ENCODE measurements at places on chromosomes 5 and 9.
A peak's percentile ranks its signal among the peaks of the same experiment; 100 is the strongest.

DNA sequence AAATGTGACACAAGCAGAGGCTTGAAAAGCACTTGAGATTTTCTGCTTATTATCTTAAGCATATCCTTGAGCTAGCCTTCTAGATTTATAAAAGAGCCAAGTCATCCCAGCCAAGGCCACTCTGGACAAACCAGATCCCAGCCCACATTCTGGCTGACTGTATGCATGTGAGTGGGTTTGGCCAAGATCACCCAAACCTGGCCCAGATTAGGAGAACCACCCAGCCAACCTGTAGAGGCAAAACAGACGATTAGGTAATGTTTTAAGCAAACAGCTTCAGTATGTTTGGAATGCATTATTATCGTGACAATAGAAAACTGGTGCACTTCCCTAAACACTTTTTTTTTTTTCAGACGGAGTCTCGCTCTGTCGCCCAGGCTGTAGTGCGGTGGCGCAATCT, 151.9 kb downstream of the SPATA31D1 start:
- DNase-seq: peak; percentile 6

DNA sequence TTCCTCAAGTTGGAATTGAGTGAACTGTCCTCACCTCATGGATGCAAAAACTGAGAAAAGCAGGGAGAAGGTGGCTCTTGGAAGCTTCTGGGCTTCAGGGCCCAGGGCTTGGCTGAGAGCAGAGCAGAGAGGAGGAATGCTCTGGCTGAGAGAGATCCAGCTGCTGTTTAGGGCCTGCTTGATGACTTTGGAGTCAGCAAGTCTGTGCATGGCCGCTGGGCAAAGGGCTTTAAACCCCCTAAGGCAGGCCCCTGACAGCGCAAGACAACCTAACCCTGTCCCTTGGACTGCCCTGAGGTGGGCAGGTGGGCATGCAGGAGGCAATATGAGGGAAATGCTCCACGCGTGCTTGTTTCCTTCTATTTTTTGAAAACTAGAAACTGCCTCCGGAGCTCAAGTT, 8.6 kb downstream of the STC2 start:
- no peak for DNase-seq

DNA sequence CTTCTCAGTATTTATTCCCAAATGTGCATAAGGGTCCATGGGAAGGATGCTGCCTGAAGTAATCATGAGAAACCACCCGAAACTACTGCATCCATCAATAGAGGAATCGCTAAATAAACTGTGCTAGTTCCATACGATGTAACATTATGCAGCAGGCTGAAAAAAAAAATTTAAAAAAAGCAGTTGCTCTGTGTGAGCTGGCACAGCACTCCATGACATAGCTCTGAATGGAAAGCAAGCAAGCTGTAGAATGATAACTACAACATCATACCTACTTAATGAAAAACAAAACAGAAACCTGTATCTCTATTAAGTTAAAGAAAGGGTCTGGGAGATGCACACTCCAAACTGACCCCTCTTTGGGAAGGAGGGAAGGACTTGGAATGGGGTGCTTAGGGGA, 49.3 kb downstream of the SHB start:
- DNase-seq: no peak

- DNase-seq: no peak
Observed at GRCh38 chr5:139644001-139644456, 4.1 kb upstream of the CXXC5 start.

- DNase-seq: no peak
Observed at GRCh38 chr5:99109894-99110293, 181.1 kb upstream of the CHD1 start.

GRCh38 chr5:146072595-146072994, 32.8 kb downstream of the PLAC8L1 start:
- DNase-seq: peak; percentile 15

DNA sequence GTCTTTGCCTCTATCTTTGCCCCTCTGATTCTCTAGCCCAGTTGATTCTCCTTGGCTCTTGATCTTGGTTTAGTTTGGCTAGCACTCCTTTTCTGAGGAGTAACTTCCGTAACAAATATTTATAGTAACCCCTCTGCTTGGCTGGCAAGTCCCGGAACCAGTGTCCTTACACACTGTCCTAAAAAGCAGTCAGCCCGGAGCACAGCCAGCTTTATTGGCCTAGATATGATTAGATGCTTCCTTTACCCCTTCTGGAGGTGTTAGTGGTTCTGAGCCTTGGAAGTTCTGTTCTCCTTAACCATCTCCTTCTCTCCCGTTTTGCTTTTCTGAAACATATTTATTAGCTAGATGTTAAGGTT, 17.0 kb upstream of the MSMP start:
- DNase-seq: no peak

DNA sequence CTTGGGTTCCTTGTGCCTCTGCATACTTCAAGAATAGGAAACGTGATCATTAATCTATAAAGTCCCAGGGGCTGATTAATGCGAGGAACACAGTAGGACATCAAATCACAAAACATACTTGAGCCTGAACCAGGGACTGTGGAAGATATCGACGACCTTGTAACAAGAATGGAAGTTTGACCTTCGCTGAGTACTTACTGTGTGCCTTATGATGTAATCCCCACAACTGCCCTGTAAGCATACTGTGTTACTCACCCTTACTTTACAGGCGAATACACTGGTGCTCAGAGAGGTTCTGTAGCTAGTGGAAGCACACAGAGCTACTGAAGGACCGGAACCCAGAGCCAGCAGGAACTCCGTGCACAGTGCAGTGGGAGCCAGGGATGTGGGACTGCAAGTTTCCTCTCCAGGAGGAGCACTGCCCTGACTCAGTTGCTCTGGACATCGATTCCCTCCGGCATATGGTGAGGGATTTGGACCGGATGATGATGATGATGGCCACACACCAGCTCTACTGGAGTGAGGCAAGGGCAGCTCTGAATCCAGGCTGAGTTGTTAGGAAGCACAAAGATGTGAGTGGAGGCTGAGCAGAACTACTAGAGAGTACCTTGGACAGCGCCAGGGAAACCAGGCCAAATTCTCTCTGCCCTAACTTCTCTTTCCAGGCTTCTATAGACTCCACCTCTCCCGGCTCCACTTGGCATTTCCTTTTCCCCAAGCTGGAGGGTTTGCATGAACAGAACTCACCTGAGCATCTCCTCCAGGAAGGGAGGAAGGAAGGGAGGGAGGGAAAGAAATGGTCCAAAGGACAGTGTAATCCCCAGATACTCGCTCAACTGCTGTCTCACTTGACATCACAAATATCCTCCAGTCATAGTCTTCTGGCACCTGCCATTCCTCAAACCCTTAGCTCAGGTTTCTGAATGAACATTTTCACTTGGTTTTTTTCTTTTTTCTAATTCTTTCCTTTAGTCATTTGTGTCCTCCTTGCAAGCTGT, 1.5 kb upstream of the GABBR2 start:
- DNase-seq: peak; percentile 62

- no peak for DNase-seq
Observed at GRCh38 chr9:136249877-136250559, 4.4 kb upstream of the QSOX2 start.

DNA sequence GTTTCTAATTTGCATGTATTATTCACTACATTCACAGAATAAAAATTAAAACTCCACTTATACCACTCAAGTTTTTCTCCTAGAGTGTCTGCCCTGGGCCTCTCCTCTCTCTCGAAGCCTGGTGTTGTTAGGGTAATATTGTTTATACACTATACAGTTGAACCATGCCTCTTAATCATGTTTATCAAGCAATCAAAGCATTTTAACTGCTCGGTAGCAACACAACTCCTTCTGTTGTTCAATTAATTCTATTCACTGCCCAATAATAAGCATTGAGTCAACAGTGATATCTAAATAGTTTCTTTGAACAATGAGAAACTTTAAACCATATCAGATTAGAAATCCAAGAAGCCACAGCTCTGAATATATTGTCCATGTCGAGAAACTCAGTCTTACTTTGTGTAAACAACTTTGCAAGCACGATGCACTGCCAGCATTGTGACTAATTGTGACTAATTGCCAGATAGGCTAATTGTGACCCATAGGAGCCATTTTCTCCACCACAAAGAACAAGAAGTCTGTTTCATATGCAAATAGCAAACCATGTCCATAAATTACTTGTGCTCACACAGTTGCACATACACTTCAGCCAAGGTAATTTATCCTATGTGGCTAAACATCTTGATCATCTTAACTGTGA, at the start of gene DNAH5:
DNAH5 (minus strand) TSS at position 129 of the 640 bp plus-strand sequence. CDS start 250 bp downstream, outside the sequence.
- DNase-seq: no peak

DNA sequence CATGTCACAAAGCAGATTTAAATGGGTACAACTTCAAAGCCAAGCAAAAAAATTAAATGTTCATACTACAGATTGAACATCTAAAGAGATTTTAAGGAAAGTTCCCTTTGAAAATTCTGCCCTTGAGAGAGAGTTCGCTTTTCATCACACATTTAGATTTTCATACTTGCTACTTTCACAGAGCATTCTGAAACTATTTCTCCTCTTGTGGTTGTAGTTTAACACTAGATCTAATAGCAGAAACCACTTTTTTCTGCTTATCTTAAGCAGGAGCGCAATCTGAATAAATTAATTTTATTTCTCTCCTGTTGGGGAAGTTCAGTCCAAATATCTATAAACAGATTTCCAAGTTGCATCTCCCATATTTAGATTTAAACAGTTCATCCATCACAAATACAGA, 173.3 kb upstream of the RASA1 start:
- no peak for DNase-seq

- no peak for DNase-seq
Observed at GRCh38 chr5:120298981-120299380, 165.1 kb upstream of the PRR16 start.

DNA sequence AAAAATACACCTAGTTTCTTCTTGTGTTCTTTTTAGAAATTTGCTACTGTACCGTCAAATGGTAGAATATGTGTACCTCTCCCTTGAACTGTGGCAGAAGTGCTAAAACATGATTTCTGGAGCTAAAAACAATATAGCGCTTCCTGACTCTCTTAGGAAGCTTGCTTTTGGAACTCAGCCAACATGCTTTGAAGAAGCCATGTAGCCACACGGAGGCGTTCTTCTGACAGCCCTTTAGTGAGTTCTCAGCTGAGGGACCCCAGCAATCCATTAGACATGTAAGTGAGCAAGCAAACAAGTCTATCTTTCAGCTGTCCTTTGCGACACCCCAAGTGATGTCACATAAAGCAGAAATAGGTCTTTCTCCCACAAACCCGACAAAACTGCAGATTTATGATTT, 917.0 kb downstream of the CDH9 start:
- DNase-seq: peak; percentile 1

- peak; percentile 12 for DNase-seq
Observed at GRCh38 chr5:128673970-128674369, 135.9 kb upstream of the FBN2 start.

- DNase-seq: no peak
Observed at GRCh38 chr9:76932757-76933156, 26.8 kb upstream of the PRUNE2 start.

DNA sequence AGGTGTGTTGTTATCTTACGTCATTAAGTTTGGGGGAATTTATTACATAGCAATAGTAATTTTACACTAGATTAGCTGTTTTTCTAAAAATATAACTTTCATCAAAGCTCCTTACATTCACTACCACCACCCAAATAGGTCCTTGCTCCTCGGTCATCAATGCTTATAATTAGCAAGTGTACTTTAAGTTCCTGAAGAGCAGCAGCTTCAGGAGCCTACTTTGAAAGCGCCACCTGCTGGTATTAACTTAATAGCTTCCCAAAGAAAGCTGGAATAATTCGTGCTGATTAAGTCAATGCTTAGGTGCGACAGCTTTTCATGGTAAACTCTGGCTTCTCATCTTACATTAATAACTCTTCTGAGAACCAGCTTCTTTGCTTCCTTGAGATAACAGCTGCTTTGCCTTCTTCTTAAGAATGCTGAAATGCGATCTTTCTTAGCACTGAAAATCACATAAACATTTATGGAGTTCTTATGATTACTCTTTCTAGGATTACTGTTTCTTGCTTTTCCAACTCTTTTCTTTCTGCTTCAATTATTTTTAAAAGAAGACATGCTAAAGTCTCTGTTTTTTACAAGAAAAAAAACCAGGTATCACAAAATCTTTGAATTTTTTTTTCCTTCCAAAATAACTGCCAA, 10.0 kb upstream of the C5 start:
- DNase-seq: peak; percentile 41

DNA sequence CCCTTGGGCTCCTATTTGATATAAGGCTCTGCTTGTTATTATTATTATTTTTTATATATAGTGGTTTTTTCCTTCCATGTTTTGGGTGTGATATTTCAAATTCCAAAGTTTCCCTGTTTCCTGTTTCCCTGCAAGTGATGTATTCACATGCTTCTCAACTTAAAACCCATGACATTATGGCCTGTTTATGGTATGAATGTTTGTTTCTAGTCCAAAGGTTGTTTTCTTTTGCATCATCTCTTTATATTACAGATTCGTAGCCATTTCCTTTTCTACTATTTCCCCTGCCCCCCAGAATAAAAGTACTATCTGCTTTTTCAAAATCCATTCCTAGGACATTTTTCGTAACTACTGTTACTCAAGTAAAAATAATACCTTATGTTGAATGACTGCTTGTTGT, 7.5 kb downstream of the SEMA6A start:
- DNase-seq: no peak

DNA sequence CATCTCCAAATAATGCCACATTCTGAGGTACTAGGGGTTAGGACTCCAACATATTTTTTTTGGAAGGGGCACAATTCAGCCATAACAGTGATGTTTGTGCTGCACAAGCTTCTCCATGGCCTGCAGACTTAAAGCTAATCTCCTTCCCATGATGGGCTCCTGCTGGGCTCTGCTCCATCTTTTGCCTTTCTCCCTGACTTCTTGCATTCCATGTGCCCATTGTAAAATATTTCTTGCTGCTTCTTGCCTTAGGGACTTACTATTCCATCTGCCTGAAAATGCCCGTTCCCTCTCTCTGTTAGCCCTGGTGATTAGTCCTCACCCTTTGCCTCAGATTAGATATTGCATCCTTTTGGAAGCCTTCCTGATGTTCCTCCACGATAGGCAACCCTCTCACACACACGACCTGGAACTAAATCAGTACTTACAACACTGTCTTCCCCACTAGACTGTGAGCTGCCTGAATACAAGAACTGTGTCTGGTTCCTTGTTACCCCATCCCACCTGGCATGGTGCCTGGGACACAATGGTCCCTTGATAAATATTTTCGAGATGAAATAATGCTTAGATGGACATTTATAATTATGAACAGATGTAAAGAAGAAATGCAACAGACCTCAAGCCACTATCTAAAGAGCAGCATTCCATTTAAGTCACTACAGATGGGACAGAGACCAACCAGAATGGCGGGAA, 33.5 kb downstream of the OR1J1 start:
- DNase-seq: no peak

DNA sequence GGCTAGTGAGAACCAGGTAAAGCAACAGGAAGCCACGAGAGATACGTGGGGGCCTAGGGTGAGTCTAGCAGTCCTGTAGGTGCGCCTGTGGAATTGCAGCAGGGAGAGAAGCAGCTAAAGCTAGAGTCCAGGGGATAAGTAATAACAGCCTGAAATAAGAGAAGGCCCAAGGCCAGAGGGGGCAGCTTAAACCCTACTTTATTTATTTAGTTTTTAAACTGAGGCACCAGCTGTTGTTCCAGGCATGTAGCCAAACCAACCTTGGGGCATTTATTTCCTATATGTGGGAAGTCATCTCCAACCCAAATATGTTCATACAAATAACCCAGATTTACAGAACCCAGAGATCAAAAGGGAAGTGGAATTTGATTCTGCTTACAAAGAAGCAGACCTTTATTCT, 93.5 kb downstream of the GLDC start:
- DNase-seq: no peak

GRCh38 chr5:149823375-149823774, 93.3 kb downstream of the PPARGC1B start:
- DNase-seq: no peak
